ENCODE measurements at places on chromosomes 7 and 10.

GRCh38 chr10:64130152-64130551, 609.0 kb downstream of the REEP3 start:
- DNase-seq = no peak

DNA sequence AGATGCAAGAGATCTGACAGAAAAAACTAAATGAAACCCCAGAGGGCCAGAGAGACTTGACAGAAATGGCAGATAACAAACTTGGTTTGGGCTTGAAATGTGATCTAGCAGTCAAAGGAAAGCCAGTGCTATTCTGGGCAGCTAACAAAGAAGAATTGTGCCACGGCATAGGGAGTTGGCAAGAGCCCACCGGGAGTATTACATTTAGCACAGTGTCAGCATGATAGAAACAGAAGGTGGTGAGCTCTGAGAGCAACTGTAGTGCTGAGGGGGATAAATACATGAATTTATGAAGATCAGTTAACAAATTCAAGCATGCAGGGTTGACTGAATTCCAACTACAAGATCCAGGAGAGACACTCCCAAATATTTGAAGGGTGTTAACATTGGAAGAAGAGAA, 91.1 kb downstream of the AHCYL2 start:
- DNase-seq = no peak

- no peak for DNase-seq
Observed at GRCh38 chr10:125494651-125495239, 188.2 kb downstream of the TEX36 start.

- no peak for DNase-seq
Observed at GRCh38 chr10:6207658-6208057, 4.9 kb downstream of the PFKFB3 start.

DNA sequence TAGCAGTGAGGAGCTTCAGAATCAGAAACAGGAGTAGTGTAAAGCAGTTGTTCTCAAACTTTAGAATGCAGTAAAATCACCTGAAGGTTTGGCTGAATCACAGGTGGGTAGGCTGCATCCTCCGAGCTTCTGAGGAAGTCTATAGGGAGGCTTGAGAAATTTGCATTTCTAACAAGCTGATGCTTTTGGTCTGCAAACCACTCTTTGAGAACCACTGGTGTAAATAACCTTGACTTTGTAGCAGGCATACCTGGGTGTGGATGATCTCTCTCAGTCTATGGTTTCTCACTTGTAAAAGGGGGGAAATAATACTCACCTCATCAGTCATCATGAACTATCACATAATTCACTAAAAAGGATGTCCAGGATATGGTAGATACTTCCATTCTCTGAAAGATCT, 118.1 kb downstream of the SRI start:
- no peak for DNase-seq

DNA sequence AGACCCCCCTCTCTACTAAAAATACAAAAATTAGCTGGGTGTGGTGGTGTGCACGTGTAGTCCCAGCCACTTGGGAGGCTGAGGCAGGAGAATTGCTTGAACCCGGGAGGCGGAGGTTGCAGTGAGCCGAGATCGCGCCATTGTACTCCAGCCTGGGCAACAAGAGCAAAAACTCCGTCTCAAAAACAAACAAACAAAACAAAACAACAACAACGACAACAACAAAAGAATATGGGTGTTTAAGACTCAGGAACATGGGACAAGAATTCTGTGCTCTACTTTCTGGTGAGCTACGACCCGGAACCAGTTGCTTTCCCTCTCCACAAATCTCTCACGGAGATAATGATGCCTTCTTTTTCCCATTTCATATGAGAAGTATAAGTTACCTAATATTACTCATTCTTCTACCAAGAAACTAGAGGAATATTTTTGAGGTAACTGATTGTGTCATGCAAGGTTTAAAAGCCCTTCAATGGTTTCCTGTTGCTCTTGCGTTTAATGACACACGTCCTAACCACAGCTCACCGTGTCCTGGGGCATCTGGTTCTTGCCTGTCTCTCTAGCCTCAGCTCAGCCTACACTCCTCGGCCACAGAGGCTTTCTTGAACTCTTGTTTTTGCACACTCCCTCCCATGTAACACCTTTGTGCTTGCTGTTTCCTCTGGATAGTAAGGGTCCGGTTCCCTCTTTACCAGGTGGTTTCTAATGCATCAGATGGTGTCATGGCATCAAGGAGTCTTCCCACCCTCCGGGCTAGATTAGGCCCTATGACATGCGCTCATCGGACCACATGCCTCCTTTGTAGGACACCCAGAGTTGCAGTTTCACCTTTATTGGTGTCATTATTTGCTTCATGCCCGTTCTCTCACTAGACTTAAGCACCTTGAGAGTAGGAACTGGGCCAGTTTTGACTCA, 67.5 kb downstream of the PFKFB3 start:
- DNase-seq = no peak

GRCh38 chr7:78350391-78350790, 551.8 kb downstream of the PHTF2 start:
- no peak for DNase-seq

GRCh38 chr7:8254667-8255066, 7.3 kb downstream of the ICA1 start:
- DNase-seq = no peak

DNA sequence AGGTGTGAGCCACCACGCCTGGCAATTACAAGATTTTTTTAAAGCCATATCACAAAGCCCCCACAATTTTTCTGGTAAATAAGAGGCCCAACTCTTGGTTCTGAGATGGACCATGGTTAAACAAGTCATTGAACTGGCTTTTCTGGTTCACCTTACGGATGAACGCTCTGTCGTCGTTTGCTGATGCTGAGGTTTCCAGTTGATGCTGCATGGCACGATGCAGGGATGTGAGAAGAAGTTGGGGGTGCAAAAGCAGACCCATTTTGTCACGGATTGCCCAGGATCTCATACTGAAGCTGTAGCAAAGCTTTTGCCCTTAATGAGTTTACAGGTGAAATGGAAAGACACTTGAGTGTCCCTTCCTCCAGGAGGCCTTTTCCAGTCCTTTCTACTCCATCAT, 2.0 kb upstream of the IL2RA start:
- DNase-seq = no peak

DNA sequence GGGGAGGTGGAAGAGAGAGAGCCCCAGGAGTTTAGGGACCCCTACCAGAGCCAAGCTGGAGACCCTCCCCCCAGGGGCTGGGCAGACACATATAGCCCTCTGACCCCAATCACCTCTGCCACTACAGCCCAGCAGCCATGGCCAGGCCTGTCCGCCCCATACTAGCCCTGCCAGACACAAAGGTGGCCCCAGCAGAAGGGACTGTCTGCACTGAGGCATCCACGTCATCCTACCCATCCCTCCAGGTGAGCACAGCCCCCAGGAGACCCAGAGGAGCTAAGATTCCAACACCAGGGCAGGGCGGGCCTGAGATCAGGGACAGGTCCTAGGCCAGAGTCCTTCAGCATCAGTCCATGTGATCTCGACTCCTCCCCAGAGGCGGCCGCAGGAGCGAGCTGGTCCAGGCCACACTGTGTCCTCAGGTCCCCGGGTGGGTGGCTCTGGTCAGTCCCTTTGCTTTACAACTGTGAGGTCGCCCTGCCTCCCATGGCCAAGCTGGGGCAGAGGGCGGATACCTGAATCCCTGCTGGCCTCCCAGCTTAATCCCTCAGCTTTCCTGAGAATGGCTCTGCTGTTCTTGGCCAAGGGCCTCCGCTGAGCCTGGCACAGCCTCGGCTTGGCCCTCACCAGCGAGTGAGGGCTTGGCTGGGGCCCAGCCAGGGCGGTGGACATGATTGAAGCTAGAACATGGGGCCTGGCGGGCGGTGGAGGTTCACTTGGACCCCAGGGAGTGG, 14.3 kb upstream of the ELN start:
- no peak for DNase-seq

DNA sequence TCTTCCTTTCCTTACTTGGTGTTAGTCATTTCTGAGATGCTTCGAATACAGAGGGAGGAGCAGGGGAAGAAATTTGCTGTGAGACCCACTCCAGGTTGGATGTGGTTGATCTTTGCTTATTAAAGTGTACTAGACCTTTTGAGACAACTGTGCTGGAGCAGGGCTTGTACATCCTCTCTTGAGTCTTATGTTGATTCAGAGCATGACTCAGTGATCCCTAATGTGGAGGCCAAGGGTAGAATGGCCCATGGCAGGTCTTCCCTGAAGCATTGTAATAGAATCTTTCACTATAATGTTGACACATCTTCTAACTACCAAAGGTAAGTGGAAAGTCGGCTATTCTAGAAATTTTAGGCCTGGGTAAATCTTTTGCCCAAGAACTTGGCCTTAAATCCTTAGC, 17.0 kb upstream of the SFR1 start:
- DNase-seq = no peak

- DNase-seq = no peak
Observed at GRCh38 chr10:52703898-52704297, 68.7 kb downstream of the MBL2 start.

Data from NCI-H524 (cell line).